ENCODE measurements at places on chromosomes 2 and 18.

GRCh38 chr2:238267341-238267710 lies 21.1 kb downstream of the PER2 start:
- DNase-seq = no peak

GRCh38 chr2:151111599-151112278 lies 149.9 kb downstream of the RBM43 start:
- DNase-seq = no peak

GRCh38 chr2:113225263-113226259 lies 51.8 kb downstream of the PSD4 start:
- peak; percentile 67 for DNase-seq

DNA sequence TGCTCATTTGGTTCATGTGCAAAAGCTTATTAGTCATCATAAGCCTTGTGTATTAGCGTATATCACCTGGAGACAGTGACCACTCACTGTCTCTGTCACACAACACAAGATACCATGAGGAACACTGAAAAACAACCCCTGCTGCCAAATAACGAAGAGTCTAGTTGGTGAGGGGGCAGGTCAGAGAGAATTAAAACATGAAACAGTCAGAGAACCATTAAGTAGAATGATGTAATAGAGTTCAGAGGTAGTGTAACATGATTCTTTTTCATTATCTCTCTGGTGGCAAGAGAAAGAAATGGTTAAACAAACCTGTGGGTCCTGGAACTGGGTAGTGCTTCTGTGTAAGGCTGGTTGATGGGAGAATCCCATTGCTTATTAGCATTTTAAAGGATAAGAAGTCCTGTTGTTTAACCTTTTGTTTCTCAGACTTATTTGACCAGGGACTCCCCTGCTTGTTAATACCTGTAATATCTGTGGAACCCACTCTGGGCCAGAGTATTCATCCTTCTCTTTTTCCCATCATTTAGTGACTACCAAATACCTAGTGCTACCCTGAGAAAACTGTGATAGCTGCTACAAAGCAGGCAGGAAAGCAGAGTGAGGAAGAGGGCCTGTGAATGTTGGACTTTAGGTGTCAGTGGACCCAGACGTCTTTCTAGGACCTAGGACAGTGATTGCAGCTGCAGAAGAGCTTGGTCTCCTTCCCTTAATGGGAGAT lies 38.0 kb downstream of the PTRHD1 start:
- DNase-seq = no peak

DNA sequence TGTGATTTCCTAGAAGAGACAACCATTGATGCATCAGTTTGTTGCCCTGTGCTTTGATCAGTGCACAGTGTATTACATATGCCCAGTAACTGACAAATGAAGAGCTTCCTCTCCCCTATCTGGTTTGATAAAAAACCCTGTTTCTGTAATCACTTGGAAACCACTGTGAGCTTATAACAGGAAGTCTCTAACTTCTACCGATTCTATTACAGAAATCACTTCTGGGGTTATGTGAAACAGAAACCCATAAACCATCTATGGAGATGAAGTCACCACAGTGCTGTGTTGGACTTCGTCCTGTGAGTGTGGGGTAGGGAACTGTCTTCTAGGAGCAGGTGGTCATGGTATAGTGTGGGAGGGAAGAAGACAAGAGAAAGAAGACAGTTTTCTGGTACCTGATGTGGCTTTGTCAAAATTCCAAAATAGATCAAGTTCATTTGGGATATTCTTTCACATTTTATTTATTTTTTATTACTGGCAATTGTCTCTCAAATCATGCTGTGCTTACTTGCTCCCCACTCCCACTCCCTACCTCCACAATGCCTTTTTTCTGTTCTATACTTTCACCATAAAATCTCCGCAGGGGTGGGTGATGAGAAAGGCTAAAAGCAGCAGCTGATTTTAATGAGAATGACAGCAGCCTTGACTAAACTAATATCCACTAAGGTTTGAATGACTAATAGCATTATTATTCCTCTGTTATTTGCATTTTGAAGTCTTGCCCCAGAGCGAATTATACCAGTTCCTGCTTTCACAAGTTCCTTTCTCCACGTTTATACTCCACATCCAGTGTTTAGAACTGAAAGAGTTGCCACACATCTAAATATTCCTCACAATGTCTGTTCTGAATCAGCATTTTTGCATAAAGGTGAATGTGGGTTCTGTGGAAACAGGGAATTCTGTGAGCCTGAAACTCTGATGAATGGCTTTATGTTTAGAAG lies 41.7 kb upstream of the RND3 start:
- no peak for DNase-seq

GRCh38 chr2:222751821-222752719 lies 80.6 kb downstream of the MOGAT1 start:
- no peak for DNase-seq

- DNase-seq = no peak
These were observed 65.4 kb downstream of the HIBCH start for GRCh38 chr2:190254063-190254850.

GRCh38 chr18:52948868-52949444 lies 609.0 kb downstream of the DCC start:
- DNase-seq = no peak

DNA sequence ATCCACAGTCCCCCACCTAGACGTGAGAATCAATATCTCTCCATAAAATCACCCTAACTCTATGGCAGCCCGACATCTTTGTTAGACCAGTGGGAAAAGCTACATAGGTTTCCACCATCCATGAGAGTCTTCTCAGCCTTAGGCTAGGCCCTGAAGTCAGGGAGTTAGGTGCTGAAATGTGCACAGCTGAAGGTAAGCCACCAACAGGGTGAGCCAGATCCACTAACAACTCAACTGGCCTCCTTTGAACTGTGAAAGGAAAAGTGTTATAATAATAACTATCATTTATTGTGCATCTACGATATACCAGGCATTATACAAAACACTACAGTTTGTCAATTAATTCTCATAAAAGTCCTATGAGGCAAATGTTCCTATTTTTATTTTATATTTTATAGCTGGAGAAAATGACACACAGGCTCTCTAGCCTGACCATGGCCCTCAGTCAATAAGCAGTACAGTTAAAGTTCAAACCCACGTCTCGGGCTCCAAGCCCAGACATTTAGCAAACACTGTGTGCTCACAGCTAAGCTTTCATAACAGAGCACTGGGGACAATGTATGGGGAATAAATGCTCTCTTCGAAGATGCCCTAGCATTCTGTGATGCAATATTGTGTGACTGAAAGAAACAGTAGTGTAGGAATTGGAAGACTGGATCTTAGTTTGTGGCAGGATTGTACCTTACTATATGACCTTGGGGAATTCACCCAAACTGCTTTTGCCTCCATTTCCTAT lies 11.2 kb upstream of the CYP27C1 start:
- DNase-seq = no peak

- no peak for DNase-seq
These were observed 36.0 kb downstream of the AGFG1 start for GRCh38 chr2:227507963-227508362.

DNA sequence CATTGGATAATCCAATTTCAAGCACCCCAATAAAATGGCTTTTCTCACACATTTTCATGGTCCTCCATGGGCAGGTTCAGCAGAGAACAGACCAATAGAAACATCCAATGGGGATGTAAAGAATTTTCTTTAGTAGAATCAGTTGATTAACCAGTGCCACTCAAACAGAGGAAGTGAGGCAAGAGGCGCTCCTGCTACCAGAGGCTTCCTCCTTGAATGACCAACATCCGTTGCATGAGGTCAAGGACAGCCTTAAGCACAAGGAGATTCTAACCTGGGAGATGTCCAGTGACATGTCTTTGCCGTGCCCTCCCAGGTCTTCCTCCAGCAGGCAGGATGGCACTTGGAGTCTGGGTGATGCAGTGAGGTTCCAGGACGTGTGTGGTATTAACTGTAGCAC lies 146.6 kb downstream of the PIEZO2 start:
- no peak for DNase-seq

DNA sequence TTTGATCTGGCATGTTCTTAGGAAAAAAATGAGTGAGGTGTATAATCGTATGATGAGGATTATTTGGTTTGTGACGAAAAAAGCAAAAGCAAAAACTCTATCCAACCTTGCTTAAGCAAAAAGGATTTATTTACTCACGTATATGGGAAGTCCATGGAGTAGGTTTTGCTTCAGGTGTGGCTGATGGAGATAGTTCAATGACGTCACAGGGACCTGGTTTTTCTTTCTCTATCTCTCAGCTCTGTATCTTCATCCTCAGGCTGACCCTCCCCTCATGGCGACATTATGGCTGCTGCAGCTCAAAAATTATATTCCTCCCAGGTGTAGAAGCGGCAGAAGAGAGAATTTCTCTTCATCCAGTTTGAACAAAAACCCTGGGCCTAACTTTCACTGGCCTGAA lies 8.9 kb downstream of the TMSB10 start:
- DNase-seq = no peak

DNA sequence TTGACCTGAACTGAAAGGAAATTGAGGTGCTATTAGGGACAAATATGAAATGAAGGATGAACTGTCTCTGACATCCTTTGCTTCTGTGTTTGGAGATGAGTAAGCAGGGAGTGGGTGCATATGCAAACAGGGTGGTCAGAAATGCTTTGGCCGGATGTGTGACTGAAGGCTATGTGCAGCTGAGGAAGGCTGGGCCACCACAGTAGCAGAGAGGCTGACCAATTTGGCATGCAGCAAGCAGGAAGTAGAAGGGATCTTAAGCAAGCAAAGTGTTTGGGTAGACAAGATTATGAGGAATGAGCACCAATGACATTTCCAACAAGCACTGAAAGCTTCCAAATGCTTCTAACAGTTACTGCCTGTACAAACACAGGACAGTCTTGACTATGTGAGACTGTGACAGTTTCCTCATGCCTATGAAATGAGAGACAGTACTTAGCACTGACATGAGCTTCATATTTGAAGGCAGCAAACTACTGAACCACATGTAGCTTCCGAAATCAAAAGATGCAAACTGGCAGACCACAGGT lies 3.3 kb upstream of the ACTR3 start:
- no peak for DNase-seq

- peak; percentile 30 for DNase-seq
These were observed 17.9 kb downstream of the REV1 start for GRCh38 chr2:99471654-99472599.

- no peak for DNase-seq
These were observed 454.4 kb upstream of the MEIS1 start for GRCh38 chr2:65980531-65980930.

DNA sequence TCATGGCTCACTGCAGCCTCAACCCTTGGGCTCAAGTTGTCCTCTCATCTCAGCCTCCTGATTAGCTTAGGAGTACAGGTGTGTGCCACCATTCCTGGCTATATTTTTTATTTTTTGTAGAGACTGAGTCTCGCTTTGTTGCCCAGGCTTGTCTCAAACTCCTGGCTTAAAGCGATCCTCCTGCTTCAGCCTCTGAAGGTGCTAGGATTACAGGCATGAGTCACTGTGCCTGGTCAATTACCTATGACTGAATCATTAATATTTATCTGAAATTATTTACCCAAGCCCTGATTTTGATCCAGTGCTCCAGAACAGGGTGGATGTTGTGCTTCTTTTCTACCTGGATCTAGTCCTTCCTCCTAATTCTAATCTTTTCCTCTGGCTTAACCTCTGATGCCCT lies 87.8 kb downstream of the MAP2 start:
- no peak for DNase-seq

GRCh38 chr2:18799397-18799796 lies 210.0 kb upstream of the NT5C1B start:
- no peak for DNase-seq

GRCh38 chr2:84388133-84388532 lies 70.9 kb downstream of the SUCLG1 start:
- DNase-seq = no peak

GRCh38 chr2:215879977-215880940 lies 133.1 kb downstream of the MREG start:
- DNase-seq = no peak

- DNase-seq = no peak
These were observed 249.5 kb downstream of the SLC4A3 start for GRCh38 chr2:219876931-219877330.

GRCh38 chr18:73478191-73478590 lies 610.4 kb upstream of the NETO1 start:
- DNase-seq = no peak

DNA sequence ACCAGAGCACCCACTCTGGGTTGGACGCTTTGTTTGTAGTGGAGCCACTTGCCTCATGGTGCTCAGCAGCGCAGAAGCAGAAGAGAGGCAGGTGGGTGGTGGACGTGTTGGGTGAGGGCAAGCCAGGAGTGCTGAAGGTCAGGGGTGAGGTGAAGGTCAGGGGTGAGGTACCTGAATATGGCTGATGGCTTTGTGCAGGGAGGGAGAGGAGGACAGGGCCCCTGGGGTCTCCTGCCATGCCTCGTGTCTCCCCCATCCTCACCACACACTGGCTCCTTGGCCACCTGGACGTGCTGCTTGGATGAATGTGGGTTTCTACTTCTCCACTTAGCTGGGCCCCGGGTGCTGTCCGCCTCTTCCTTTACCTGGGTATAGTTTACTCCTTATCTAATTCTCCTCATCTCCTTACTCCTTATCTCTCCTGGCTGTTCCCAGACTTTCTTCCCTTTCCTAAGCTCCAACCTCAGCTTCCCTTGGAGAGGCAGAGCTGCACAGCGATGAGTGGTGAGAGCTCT lies 68.1 kb downstream of the DYSF start:
- DNase-seq = no peak

DNA sequence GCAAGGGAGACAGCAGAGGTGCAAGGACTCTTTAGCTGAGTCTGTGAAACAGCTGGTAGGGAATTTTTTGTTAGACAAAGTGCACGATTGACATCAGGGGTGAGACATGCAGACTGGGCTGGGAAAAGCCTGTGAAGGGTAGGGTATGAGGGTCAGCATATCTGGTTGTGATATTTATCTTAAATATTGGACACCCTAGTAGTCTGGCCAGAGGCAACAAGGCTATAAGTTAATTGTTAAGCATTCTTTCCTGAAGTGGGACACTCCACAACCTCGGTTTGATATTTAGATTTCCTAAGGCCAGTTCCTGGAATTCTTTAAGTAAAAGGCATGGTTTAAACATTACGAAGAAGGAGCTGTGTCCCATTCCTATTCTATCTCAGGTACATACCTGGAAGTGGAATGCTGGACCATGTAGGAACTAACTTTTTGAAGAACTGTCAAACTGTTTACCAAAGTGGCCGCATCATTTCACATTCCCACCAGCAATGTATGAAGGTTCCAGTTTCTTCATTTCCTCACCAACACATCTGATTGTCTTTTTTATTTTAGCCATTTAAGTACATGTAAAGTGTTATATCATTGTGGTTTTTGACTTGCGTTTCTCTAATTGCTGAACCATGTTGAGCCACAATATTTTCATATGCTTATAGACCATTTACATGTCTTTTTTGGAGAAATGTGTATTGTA lies 22.5 kb downstream of the EHBP1 start:
- no peak for DNase-seq

- DNase-seq = no peak
These were observed 176.7 kb downstream of the IKZF2 start for GRCh38 chr2:212974692-212975091.

DNA sequence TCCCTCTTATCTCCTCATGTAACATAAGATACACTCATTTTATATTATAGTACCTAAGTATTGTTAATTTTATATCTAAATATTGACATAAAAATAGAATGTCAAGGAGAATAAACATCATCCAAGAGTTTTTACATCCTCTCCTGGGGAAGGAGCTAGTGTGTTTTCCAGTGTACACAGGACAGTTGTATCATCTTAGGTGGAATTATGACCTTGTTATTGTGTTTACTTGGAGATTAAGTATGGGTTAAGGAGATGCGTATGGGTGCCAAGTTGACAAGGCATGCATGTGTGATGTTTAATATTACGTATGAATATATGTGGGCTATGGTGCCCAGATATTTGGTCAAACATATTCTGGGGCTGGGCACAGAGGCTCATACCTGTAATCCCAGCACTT lies 11.2 kb upstream of the DDX1 start:
- DNase-seq = no peak

GRCh38 chr2:29082804-29083495 lies 8.6 kb upstream of the PCARE start:
- no peak for DNase-seq

Measured in NCI-H1417 treated with DMSO at 0.1 percent for 48 hours (cell line).